ENCODE measurements at places on chromosomes 12 and 14. TPM values are rescaled to one million over a fixed set of nuclear protein-coding genes. Genes with fewer than 3 reads are reported as not detected.

DNA sequence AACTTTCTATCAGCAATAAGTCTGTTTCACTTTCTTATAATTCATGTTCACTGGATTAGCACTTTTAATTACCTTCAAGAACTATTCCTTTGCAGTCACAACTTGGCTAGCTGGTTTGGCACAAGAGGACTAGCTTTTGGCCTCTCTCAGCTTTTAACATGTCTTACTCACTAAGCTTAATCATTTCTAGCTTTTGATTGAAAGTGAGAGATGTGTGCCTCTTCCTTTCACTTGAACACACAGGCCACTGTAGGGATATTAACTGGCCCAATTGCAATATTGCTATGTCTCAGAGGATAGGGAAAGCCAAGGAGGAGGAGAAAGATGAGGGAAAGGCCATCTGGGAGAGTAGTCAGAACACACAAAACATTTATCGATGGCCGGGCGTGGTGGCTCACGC, 92.7 kb downstream of the PRICKLE1 start:
- DNase-seq = no peak

DNA sequence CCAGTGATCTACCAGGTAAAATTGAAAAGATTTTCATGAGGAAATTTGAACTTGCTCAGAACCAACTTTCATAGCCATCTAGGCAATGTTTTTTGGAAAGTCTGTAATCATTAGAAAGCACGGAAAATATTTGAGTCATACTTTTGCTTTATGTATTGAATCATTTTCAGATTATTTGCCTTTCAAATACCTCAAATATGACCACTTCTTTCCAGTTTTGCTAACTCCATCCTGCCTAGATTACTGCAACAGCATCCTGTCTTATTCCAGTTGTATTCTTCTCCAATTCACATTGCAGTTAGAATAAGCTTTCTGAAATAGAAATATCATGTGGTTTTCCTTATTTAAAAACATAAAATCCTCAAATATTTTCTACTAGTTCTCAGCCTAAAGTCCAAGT, 239.8 kb upstream of the FAR2 start:
- DNase-seq = peak; percentile 16

- DNase-seq = peak; percentile 28
Observed at GRCh38 chr12:57230381-57231155, 1.1 kb downstream of the SHMT2 start.

DNA sequence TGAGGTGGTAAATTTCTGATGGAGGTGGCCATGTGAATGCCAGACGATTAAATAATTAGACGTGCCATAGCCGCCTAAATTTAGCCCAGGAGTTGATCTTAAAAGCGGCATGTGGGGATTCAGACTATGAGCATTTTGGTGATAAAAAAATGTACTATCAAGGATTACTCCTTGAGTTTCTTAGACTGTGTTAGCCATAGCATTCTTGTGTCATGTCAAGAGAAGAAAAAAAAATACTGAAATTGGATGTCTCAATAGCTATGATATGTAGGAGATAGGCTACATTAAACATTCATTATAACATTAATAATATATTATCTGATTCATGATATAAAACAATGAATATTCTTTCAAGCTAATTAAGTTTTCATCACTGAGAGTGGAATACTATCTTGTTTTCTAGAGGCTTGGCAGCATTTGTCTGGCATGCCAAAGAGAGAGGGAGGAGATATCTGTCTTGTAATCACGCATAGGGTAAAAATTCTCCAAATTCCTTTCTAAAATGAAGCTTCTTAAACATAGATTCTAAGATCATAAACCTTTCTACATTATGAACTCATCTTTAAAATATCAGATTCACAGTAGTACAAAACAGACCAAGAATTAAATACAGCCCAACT, 727.0 kb downstream of the C12orf50 start:
- DNase-seq = no peak

GRCh38 chr12:115013236-115013981, 329.4 kb upstream of the TBX3 start:
- no peak for DNase-seq

Gene WDR89
- 8.7 TPM for total RNA-seq
